IPS DF 6.9 (cell line): ENCODE measurements at places on chromosomes 16 and 17.

- DNase-seq = no peak
These were observed 26.0 kb upstream of the ADCY9 start for GRCh38 chr16:4142268-4142667.

- DNase-seq = no peak
These were observed 121.9 kb downstream of the USP31 start for GRCh38 chr16:23027386-23027785.

DNA sequence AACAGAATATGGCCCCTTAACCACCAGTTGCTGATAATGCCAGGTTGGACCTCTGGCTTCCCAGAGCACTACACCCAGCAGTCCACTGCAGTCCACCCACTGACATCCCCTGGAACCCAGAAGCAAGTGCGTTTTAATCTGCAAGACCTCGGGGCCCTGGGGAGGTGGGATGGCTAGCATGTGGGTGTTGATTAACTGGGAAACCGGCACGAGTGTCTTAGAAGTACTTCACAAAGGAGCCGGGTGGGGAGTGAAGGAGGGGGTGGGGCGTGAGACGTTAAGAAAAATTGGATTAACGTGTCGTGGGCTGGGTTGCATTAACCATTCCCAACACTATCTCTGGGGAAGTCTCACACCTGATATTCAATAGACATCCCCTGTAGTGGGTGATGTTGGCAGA is 6.1 kb upstream of the HIC1 start:
- DNase-seq = no peak

- DNase-seq = no peak
These were observed 331.3 kb downstream of the SEC14L1 start for GRCh38 chr17:77471984-77472461.

- no peak for DNase-seq
These were observed 1.3 kb upstream of the CUEDC1 start for GRCh38 chr17:57956291-57957119.

GRCh38 chr16:81451753-81452680 is 7.4 kb downstream of the CMIP start:
- no peak for DNase-seq

GRCh38 chr17:78041386-78042179 is 83.1 kb downstream of the TNRC6C start:
- DNase-seq = no peak

DNA sequence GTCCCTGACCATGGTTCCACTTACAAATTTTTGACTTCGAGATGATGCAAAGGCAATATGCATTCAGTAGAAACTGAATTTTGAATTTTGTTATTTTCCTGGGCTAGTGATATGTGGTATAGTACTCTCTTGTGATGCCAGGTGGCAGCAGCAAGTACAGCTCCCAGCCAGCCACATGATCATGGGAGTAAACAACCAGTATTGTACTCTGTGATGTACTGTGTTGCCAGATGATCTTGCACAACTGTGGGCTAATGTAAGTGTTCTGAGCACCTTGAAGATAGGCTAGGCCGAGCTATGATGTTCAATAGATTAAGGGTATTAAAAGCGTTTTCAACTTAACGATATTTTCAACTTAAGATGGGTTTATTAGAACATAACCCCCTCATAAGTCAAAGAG is 250.8 kb downstream of the STX8 start:
- no peak for DNase-seq
